MM.1S (cell line): ENCODE measurements at places on chromosomes 7 and 10.

GRCh38 chr10:6719561-6719960 is 139.5 kb upstream of the PRKCQ start:
- H3K27me3 ChIP-seq, result no peaks in the 10 kb centered on the region
- no peak overlapping the region for H3K27ac ChIP-seq
- no peak for DNase-seq
- H3K4me1 ChIP-seq, result no peaks in the 10 kb centered on the region
- H3K36me3 ChIP-seq, result no peaks in the 10 kb centered on the region
- no peak overlapping the region for H3K4me3 ChIP-seq

- no peak overlapping the region for H3K27ac ChIP-seq
- H3K27me3 ChIP-seq, result no peaks in the 10 kb centered on the region
- DNase-seq, result no peak
Measured at GRCh38 chr10:34251177-34251576, 563.9 kb downstream of the PARD3 start.

GRCh38 chr10:14001298-14002040 is 329.3 kb downstream of the FRMD4A start:
- no peaks in the 10 kb centered on the region for H3K27me3 ChIP-seq
- no peaks in the 10 kb centered on the region for H3K4me1 ChIP-seq
- no peak overlapping the region for H3K4me3 ChIP-seq
- H3K27ac ChIP-seq, result no peak overlapping the region
- no peaks in the 10 kb centered on the region for H3K36me3 ChIP-seq

GRCh38 chr7:120738816-120739215 is 119.1 kb downstream of the TSPAN12 start:
- no peak for DNase-seq
- H3K36me3 ChIP-seq, result no peaks in the 10 kb centered on the region
- no peaks in the 10 kb centered on the region for H3K27me3 ChIP-seq
- no peak overlapping the region for H3K4me3 ChIP-seq
- H3K27ac ChIP-seq, result no peak overlapping the region
- no peaks in the 10 kb centered on the region for H3K4me1 ChIP-seq

DNA sequence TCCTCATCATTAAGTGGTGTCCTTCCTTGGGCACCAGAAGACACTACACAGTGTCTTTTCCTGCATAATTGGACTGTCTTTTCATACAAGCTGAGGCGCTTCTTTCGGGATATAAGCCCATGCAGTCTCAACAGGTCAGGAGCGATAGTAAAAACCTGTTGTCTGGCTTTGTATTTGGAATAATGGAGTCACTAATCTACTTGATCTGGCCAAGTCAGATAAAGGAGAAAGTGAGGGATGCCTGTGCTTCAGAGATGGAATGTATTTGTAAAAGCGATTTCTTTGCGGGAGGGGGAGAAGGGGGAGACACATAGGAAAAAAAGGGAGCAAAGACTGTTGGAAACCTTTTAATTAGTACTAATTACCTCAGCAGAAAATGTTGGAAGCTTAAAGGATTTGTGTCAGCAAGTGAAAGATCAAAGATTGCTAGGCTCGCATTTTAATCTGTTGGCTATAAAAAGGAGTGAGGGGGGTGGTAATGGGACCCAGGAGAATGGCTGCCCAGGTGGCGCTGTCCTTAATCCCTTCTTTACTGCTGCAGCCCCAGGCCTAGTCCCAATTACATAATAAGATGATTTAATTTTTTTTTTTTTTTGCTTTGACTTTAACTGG is 581.4 kb downstream of the LRMDA start:
- no peaks in the 10 kb centered on the region for H3K27me3 ChIP-seq
- no peak overlapping the region for H3K27ac ChIP-seq
- DNase-seq, result no peak

- H3K27ac ChIP-seq, result no peak overlapping the region
- no peak overlapping the region for H3K4me3 ChIP-seq
- H3K27me3 ChIP-seq, result no peaks in the 10 kb centered on the region
- no peaks in the 10 kb centered on the region for H3K4me1 ChIP-seq
- peak; percentile 48 for DNase-seq
- H3K36me3 ChIP-seq, result 0 out of 2 replicates have a peak, but pooled peaks cover 2% of the 10 kb centered on the region
Measured at GRCh38 chr7:27784399-27785053, 44.6 kb downstream of the TAX1BP1 start.

DNA sequence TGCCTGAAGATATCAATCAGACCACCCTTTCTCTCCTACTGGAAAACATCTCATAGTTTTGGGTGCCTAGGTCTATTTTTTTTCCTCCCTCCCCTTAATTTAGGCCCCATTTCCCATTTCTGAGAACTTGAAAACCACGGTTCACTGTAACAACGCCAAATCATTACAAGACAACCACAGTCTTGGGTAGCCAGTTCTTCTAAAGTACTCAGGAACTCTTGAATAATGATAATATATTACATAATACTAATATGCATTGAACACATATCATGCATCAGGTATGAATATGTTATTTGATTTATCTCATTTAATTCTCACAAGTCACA is 185.1 kb upstream of the ADO start:
- H3K4me3 ChIP-seq, result no peak overlapping the region
- peaks cover 4% of the 10 kb centered on the region; the same call in 1 of the 2 replicates for H3K4me1 ChIP-seq

GRCh38 chr7:121304102-121304658 is 24.6 kb upstream of the WNT16 start:
- H3K4me1 ChIP-seq, result no peaks in the 10 kb centered on the region
- H3K36me3 ChIP-seq, result no peaks in the 10 kb centered on the region
- no peak overlapping the region for H3K4me3 ChIP-seq
- no peak overlapping the region for H3K27ac ChIP-seq

GRCh38 chr10:119283387-119283786 is 76.0 kb downstream of the GRK5 start:
- H3K27me3 ChIP-seq, result no peaks in the 10 kb centered on the region
- H3K4me3 ChIP-seq, result no peak overlapping the region
- peaks cover 29% of the 10 kb centered on the region for H3K4me1 ChIP-seq
- peak overlapping the region; percentile 41; the same call in 1 of the 2 replicates for H3K27ac ChIP-seq

DNA sequence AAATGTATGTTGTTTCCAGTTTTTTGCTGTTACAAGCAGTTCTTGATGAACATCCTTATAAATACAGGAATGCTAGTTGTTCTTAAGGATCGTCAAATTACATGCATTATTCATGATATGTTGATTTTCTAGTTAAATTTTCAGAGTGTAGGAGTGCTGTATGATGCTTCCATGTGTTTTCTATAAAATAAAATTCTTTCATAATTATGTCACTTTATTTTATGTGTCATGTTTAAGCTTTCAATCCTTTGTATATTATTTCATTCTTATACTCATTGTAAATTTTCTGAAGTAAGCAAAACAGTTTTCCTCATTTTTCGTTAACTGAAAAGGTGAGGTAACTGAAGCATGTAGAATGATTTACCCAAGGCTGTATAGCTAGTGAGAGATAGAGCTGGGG is 16.8 kb upstream of the MYPN start:
- H3K4me1 ChIP-seq, result no peaks in the 10 kb centered on the region
- H3K27ac ChIP-seq, result no peak overlapping the region
- DNase-seq, result no peak
- H3K36me3 ChIP-seq, result no peaks in the 10 kb centered on the region

GRCh38 chr10:80064120-80064886 is 14.2 kb upstream of the TMEM254 start:
- DNase-seq, result no peak
- H3K36me3 ChIP-seq, result no peaks in the 10 kb centered on the region
- H3K27me3 ChIP-seq, result no peaks in the 10 kb centered on the region
- H3K4me1 ChIP-seq, result no peaks in the 10 kb centered on the region

GRCh38 chr7:156603011-156603410 is 37.6 kb upstream of the RNF32 start:
- no peaks in the 10 kb centered on the region for H3K4me1 ChIP-seq
- no peak overlapping the region for H3K27ac ChIP-seq
- H3K27me3 ChIP-seq, result no peaks in the 10 kb centered on the region
- no peak for DNase-seq
- H3K36me3 ChIP-seq, result no peaks in the 10 kb centered on the region

GRCh38 chr7:127938588-127938987 is 92.6 kb downstream of the LRRC4 start:
- H3K36me3 ChIP-seq, result peaks cover 16% of the 10 kb centered on the region; the same call in 1 of the 2 replicates
- H3K27me3 ChIP-seq, result no peaks in the 10 kb centered on the region
- no peak overlapping the region for H3K4me3 ChIP-seq
- DNase-seq, result no peak
